Uterine smooth muscle cell (primary cell): ENCODE measurements at places on chromosomes 5 and 9. TPM values are rescaled to one million over a fixed set of nuclear protein-coding genes. Genes with fewer than 3 reads are reported as not detected.

Gene PRRX2
- total RNA-seq: 2.0 and 3.8 TPM in 2 replicates

Gene NEUROG1
- not detected in 2 replicates for total RNA-seq

Gene C6
- total RNA-seq: under 0.01 and 0.11 TPM in 2 replicates

Gene CCDC152
- 0.50 and 1.2 TPM in 2 replicates for total RNA-seq

Gene PHF24
- total RNA-seq: under 0.01 and 0.11 TPM in 2 replicates

Gene RAD17
- total RNA-seq: 22.9 and 23.7 TPM in 2 replicates

Gene PTGER4
- 2.9 and 4.3 TPM in 2 replicates for total RNA-seq

Gene CCDC180
- 1.1 and 4.5 TPM in 2 replicates for total RNA-seq

Gene CD74
- total RNA-seq: 0.22 and 0.25 TPM in 2 replicates

Gene GPR150
- total RNA-seq: 0.12 and 0.33 TPM in 2 replicates

Gene C5orf52
- total RNA-seq: not detected in 2 replicates

Gene PCDHA9
- total RNA-seq: 0.11 and 0.12 TPM in 2 replicates

Gene FOXD4
- 0.62 TPM in 1 of 2 replicates, not detected in the other for total RNA-seq

Gene PTGDS
- total RNA-seq: 1.2 and 40.7 TPM in 2 replicates

Gene FAM78A
- total RNA-seq: 0.22 and 0.37 TPM in 2 replicates

Gene NR2F1
- 51.9 and 63.0 TPM in 2 replicates for total RNA-seq

Gene SHOC1
- under 0.01 TPM in 1 of 2 replicates, not detected in the other for total RNA-seq

Gene PCDHA13
- under 0.01 and 0.25 TPM in 2 replicates for total RNA-seq

Gene IL31RA
- total RNA-seq: 1.2 and 1.7 TPM in 2 replicates

Gene FREM1
- total RNA-seq: 0.11 and 1.1 TPM in 2 replicates

Gene URM1
- 31.5 and 37.4 TPM in 2 replicates for total RNA-seq

Gene TRIM14
- total RNA-seq: 7.7 and 12.0 TPM in 2 replicates

Gene TLX3
- not detected in 2 replicates for total RNA-seq

Gene OTP
- total RNA-seq: under 0.01 TPM in 1 of 2 replicates, not detected in the other

Gene PCDHGA8
- 1.1 and 2.4 TPM in 2 replicates for total RNA-seq

Gene HABP4
- 26.0 and 26.7 TPM in 2 replicates for total RNA-seq

Gene PCDHA6
- total RNA-seq: 0.77 and 1.4 TPM in 2 replicates

Gene ENTREP1
- not detected in 2 replicates for total RNA-seq

Gene CAVIN4
- total RNA-seq: 0.89 and 1.6 TPM in 2 replicates

Gene SV2C
- under 0.01 TPM in 1 of 2 replicates, not detected in the other for total RNA-seq

Gene OCLN
- total RNA-seq: 1.7 and 2.0 TPM in 2 replicates

Gene BTNL8
- not detected in 2 replicates for total RNA-seq

Gene CORO2A
- 0.12 and 0.44 TPM in 2 replicates for total RNA-seq

Gene FBXO4
- 11.1 and 15.6 TPM in 2 replicates for total RNA-seq

Gene NSA2
- 87.0 and 148 TPM in 2 replicates for total RNA-seq

Gene LHFPL2
- total RNA-seq: 68.6 and 72.5 TPM in 2 replicates

Gene FBN2
- 95.7 and 101 TPM in 2 replicates for total RNA-seq

Gene ELAVL2
- under 0.01 and 0.22 TPM in 2 replicates for total RNA-seq

Gene DOCK8
- 0.75 and 0.89 TPM in 2 replicates for total RNA-seq

Gene SPINK4
- total RNA-seq: not detected in 2 replicates

Gene FOXD4L5
- total RNA-seq: not detected in 2 replicates

Gene SARDH
- total RNA-seq: 4.2 and 13.7 TPM in 2 replicates

Gene EFNA5
- 0.75 and 1.1 TPM in 2 replicates for total RNA-seq

Gene PCDHGC5
- total RNA-seq: 2.3 and 2.9 TPM in 2 replicates

Gene AFAP1L1
- total RNA-seq: 7.5 and 8.3 TPM in 2 replicates

Gene TSC1
- 46.7 and 48.6 TPM in 2 replicates for total RNA-seq

Gene PRELID1
- total RNA-seq: 93.1 and 168 TPM in 2 replicates

Gene ACOT12
- 0.37 and 0.89 TPM in 2 replicates for total RNA-seq

Gene NPR3
- 3.9 and 17.8 TPM in 2 replicates for total RNA-seq

Gene NR5A1
- total RNA-seq: not detected in 2 replicates

Gene BAAT
- under 0.01 TPM in 2 replicates for total RNA-seq

Gene CATSPER3
- 0.12 and 0.22 TPM in 2 replicates for total RNA-seq

Gene PCDHA7
- total RNA-seq: 0.22 and 0.87 TPM in 2 replicates

Gene FOXD1
- total RNA-seq: 3.2 and 3.5 TPM in 2 replicates

Gene UBTD2
- total RNA-seq: 21.7 and 25.4 TPM in 2 replicates

Gene PCDHB16
- 0.12 and 0.33 TPM in 2 replicates for total RNA-seq

Gene GALNT12
- total RNA-seq: 69.5 and 98.7 TPM in 2 replicates
